GM06990 (cell line): ENCODE measurements at places on chromosomes 2 and 18.

GRCh38 chr2:216687646-216688045 lies 7.7 kb downstream of the IGFBP5 start:
- DNase-seq: no peak

DNA sequence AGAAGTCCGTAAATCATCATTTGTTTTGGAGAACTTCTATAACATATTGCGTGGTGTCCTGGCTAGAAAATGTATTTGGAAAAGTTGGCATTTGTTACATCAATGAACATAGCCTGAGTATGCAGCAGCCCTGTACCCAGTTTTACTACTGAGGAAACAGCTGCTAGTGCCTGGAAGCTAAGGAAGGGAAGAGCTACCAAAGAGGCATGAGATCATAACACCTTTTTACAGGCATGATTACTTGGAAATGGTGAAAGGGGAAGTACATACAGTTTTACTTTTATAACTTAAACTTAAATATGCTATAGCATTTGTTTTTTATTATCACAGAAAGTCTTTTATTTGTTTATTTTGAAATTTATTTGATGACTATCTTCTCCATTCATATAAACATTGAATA lies 128.4 kb upstream of the MC4R start:
- DNase-seq: no peak

DNA sequence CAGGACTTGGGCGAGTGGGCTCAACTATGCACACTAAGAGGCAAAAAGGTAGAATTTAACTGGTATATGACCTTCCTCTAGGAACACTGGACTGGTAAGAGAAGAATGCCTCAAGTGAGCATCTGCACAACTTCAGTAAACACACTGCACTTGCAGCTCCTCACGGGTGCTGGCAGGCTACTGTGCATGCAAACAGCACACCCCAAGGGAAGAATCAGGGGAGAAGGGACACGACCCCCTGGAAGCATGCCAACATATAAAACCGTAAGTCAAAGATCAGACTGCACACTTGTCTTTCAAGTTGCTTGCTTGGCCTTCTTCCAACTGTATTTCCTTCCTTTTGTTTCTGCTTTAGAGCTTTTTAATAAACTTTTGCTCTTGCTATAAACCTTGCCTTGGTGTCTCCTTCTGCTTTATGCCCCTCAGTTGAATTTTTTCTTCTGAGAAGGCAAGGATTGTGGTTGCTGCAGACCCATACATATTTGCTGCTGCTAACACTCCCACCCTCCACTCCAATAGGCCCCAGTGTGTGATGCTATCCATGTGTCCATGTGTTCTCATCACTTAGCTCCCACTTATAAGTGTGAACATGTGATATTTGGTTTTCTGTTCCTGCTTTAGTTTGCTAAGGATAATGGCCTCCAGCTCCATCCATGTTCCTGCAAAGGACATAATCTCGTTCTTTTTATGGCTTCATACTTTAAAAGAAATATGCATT lies 263.7 kb upstream of the SPOPL start:
- DNase-seq: no peak

DNA sequence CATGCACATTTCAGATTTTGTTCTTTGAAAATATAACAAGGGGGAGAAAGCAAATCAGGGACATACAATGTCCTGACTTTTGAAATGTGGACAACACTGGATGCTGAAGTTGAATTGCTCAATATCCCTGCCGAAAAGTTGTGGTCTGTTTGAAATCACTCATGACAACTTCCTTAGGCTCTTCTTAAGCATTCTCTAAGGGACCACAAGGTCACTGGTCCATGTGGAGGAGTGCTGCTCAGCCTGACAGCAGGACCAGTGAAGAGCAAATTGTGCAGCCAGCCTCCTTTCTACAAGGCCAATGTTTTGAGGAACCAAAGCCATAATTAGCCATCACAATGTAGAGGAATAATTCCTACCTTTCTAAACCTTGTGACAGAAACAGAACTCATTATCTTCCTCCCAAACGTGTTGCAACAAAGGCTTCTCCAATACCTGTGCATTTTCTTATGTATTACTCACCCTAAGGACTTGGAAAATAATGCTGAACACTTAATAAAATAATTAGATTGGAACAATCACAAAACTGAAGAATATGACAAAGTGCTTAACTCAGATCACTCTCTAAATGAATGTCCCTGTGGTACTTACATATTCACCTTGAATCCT lies 1477.6 kb upstream of the NXPH2 start:
- DNase-seq: no peak

GRCh38 chr2:220744861-220745260 lies 827.2 kb downstream of the EPHA4 start:
- no peak for DNase-seq

DNA sequence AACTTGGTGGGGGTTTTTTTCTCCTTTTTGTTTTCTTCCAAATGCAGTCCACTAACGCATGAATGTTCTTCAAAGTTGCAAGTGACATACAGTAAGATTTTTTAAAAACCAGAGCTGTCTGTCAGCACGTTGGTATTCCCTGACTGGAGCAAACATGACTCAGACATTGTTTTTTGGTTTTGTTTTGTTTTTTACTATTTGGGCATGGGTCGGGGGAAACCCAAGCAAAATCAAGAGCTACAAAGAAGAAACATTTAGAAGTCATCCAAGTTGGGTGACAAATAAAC lies 726 bp upstream of the CCDC88A start:
- DNase-seq: no peak

DNA sequence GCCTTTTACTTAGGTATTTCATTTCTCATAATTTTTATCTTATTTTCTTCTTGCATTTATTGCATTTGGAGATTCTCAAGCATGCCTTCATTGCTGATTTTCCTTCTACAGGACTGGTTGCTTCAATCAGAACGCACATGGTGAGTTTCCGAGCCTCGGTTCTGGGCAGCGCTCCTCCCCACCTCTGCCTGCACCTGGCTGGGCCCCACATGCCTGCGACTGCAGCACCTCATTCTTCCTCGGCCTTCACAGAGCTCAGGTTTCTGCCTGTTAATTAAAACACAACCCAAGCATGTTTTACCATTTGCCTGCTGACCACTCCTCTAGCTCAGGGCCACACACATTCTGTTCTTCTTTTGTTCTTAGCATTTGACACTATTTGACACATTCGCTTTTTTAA lies 398.8 kb downstream of the GALR1 start:
- no peak for DNase-seq

DNA sequence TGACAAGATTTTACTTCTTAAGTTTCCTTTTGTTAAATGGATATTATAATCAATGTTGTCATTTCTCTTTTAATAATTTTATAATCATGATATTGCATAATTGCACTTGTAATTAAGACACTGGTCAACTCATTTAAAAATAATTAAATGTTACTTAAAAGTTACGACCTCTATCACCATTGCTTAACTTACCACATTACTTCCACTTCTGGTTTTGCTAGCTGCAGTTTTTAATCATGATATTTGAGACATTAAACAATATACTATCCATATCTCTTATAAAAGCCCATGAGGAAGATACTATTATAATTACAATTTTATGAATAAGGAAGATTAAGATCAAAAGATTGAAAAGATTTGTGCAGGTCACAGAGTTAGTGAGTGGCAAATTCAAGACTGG lies 502.0 kb downstream of the RNF144A start:
- DNase-seq: no peak

DNA sequence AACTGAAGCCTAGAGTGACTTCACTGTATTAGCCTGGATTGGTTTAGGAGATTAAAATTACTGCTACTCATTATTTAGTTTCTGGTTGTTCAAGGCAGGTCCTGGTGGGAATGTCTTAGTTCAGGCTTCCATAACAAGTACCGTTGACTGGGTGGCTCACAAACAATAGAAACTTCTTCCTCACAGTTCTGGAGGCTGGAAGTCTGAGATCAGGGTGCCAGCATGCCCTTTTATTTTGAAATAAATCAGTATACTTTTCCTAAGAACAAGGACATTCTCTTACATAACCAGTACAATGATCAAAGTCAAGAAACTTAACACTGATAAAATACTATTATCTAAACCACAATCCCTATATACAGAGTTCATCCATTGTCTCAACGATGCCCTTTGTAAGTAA lies 4.0 kb upstream of the DAW1 start:
- DNase-seq: no peak

DNA sequence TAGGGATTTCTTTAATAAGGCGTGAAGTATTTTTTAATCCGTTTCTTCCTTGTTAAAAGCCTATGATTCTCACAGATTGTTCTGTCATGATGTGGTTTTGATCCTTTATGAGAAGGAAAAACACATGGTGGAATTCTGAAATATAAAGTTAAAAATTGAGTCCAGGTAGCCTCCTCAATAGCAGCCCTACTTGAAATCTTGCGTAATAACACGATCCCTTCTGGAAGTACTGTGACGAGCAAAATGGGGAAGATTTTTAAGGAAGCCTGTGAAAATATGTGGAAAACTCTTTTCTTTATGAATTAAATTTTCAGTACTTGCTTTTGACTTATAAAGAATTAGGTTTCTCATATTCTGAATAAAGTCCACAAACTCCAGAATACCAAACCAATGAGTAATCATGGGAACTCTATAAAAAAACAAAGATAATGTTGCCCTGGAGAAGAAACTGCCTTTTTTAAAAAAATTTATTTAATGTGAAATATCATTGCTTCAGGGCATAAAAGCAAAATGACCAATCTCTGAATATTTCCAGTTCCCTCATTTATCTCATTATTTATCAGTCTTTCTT lies 476.4 kb upstream of the ZEB2 start:
- no peak for DNase-seq

- no peak for DNase-seq
Measured at GRCh38 chr2:234690569-234691213, 193.8 kb upstream of the ARL4C start.

GRCh38 chr2:201448701-201449100 lies 2.6 kb downstream of the TRAK2 start:
- DNase-seq: no peak

- DNase-seq: no peak
Measured at GRCh38 chr18:33116376-33116775, 324.1 kb downstream of the CCDC178 start.

DNA sequence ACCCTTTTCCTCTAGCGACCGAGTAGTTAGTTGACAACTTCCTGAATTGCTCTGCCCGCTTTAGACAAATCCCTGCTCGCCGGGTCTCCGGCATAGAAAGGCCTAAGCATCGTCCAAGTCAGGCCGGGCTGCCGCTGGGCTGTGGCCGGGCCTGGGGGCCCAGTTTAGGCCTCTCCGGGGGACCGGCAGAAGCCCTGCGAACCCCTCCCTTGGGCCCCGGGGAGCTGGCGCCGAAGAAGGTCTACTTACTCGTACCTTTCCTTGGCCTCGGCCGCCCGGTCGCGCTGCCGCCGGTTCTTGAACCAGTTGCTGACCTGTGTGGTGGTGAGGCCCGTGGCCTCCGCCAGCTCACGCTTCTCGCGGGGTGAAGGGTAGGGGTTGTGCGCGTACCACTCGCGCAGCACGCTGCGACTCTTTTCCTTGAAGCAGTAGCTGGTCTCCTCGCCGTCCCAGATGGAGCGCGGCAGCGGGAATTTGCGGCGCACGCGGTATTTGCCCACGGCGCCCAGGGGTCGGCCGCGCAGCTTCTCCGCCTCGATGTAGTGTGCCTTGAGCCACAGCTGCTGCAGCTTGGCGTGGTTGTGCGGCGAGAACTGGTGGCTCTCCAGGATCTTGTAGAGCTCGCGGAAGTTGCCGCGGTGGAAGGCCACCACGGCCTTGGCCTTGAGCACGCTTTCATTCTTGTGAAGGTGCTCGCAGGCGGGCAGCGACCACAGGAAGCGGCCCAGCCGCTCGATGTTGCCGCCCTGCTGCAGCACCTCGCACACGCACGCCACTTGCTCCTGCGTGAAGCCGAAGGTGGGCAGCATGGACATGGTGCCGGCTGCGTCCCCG lies 739 bp downstream of the SIX2 start:
- DNase-seq: no peak

DNA sequence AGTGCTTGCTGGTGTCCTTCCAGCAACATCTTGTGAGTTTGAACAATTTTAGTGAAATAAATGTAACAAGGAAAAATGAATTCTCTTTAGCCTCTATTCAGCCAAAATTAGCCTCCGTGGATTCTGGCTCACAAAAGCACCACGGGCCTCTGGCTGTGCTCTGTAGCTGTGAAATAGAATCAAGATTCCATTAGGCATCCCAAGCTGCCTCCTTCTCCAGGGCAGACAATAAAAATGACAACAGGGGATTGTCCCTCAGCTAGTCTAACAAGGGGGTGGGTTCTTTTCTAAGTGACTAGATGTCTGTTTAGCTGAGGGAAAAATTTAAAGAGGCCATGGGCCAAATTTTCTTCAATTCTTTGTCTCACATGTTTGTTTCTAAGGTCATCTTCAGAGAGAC lies 254.7 kb upstream of the FIGN start:
- DNase-seq: no peak

- no peak for DNase-seq
Measured at GRCh38 chr2:30398084-30398873, 48.8 kb upstream of the LCLAT1 start.

- no peak for DNase-seq
Measured at GRCh38 chr18:75309564-75309963, 99.0 kb downstream of the TSHZ1 start.

- no peak for DNase-seq
Measured at GRCh38 chr18:7856116-7856515, 289.0 kb downstream of the PTPRM start.

- DNase-seq: peak; percentile 8
Measured at GRCh38 chr18:32552421-32553030, 81.8 kb upstream of the GAREM1 start.

GRCh38 chr2:176104316-176105077 lies 2.6 kb upstream of the HOXD11 start:
- DNase-seq: no peak

DNA sequence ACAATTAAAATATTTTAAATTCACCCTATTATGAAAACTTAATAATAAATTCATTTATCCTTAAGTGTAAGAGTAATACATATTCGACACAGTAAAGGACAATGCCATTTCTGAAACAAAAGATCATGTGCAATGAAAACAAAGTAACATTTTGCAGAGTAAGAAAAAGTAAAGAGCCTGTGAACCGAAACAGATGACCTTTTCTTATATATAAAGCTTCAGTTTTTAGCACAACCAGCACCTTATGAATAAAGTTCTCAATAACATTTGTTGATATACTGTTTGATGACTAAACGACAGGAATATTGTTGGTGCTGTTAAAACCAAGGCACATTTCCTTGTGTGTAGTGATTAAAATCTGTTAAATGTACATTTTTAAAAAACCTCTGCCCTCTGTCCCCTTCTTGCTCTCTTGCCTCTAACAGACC lies 1.5 kb downstream of the PELI1 start:
- peak; percentile 57 for DNase-seq

GRCh38 chr18:6120820-6121279 lies 225.5 kb upstream of the TMEM200C start:
- no peak for DNase-seq

DNA sequence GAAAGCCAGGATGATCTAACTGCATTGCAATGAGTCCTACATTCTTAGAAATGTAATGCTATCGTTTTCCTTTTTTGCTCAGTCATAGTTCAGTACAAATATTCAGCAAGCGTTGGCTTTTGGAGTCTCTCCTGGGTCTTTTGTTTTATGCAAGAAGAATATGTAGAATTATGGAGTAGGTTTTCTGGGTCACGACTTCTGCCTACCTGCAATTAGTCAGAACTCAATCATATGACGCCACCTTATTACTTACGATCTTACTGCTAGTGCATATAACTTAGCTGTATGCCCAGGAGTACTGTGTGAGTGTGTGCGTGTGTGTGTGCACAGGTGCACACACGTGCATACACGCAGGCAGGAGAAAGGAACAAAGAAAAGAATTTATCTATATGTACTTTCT lies 640.2 kb downstream of the STK39 start:
- DNase-seq: no peak
